ENCODE measurements at places on chromosomes 11 and 22. TPM values are rescaled to one million over a fixed set of nuclear protein-coding genes. Genes with fewer than 3 reads are reported as not detected.

- H3K36me3 ChIP-seq = no peaks in the 10 kb centered on the region
- H3K4me3 ChIP-seq = no peak overlapping the region
- no peak for DNase-seq
- H3K4me1 ChIP-seq = no peaks in the 10 kb centered on the region
- no peak overlapping the region for H3K27ac ChIP-seq
These were observed 31.0 kb downstream of the FSHB start for GRCh38 chr11:30261821-30262220.

DNA sequence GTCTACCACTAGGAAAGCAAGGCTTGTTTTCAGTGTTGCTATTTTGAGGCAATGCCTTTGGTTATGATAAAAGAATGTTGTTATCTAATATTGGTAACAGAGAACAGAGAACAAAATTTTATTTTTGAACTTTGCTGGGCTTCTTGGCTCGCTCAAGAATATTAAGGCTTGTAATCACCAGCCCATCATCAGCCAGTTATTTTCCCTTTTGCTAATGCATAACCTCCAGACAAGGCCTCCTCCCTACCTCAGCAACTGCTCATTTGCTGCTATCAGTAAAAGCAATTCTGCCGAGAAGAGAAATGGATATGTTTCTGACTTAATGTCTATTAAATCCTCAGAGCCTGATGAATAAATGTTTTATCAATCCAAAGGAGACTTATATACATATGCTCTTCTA lies 8.9 kb downstream of the MTMR2 start:
- no peaks in the 10 kb centered on the region for H3K27me3 ChIP-seq
- H3K36me3 ChIP-seq = peaks cover 5% of the 10 kb centered on the region
- H3K4me1 ChIP-seq = peaks cover 12% of the 10 kb centered on the region
- H3K27ac ChIP-seq = no peak overlapping the region
- no peak for DNase-seq

FLRT1 gene
- not detected for total RNA-seq

DNA sequence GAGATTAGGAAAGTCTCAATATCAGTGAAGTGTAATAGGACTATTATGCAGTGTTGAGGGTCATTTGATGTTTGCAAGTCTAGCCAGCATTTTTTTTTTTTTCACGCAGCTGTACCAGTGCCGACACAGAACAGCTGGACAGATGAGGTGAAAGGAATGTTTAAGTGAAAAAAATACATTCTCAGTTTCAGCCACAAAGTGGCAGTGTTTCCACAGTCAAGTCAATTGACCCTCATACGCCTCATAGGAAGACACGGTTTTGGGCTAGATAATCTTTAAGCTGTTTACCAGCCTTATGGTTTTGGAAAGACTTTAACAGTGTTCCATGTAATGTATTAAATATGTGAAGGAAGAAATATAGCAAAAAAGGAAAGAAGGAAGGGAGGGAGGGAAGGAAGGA lies 349.9 kb upstream of the ANO3 start:
- no peaks in the 10 kb centered on the region for H3K27me3 ChIP-seq
- H3K27ac ChIP-seq = no peak overlapping the region
- DNase-seq = no peak

- DNase-seq = no peak
- no peak overlapping the region for H3K27ac ChIP-seq
- H3K36me3 ChIP-seq = no peaks in the 10 kb centered on the region
- no peaks in the 10 kb centered on the region for H3K4me1 ChIP-seq
- no peak overlapping the region for H3K4me3 ChIP-seq
These were observed 4.0 kb downstream of the PRODH start for GRCh38 chr22:18931905-18932652.

DNA sequence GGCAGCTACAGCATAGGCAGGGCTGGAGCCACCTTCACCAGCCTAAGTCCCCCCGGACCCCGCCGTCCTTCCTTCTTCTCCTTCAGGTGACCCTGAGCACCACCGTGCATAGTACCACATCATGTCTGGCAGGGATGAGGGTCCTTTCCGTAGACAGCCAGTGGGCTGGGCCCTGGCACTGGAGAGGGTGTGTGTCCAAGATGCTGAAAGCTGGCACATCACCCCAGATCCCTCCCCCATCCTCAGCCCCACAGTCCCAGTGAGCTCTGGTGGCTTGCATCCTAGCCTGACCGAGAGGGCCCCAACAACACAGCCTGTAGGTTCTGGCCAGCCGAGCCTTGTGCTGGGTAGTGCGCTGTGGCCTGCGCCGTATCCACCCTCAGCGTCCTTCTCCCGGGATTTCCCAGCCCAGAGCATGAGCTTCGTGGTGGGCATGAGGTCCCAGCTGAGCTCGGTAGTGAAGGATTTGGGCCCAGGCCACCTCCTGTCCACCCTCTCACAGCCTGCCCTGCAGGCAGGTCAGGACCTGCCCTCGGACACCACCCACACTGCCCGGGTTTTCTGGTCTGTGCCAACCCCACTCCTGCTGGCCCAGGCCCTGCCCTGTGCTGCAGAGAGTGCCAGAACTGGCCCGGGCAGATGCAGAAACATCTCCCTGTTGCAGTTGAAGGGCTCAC lies 1124.3 kb downstream of the BRD1 start:
- no peak for DNase-seq
- H3K36me3 ChIP-seq = no peaks in the 10 kb centered on the region
- H3K27ac ChIP-seq = no peak overlapping the region
- no peaks in the 10 kb centered on the region for H3K4me1 ChIP-seq
- no peaks in the 10 kb centered on the region for H3K27me3 ChIP-seq

- H3K4me3 ChIP-seq = no peak overlapping the region
- H3K27me3 ChIP-seq = peaks cover 2% of the 10 kb centered on the region
- no peaks in the 10 kb centered on the region for H3K36me3 ChIP-seq
- peak; percentile 38 for DNase-seq
These were observed 75.6 kb upstream of the MYOD1 start for GRCh38 chr11:17643506-17644405.

PRR33 gene
- not detected for total RNA-seq

DNA sequence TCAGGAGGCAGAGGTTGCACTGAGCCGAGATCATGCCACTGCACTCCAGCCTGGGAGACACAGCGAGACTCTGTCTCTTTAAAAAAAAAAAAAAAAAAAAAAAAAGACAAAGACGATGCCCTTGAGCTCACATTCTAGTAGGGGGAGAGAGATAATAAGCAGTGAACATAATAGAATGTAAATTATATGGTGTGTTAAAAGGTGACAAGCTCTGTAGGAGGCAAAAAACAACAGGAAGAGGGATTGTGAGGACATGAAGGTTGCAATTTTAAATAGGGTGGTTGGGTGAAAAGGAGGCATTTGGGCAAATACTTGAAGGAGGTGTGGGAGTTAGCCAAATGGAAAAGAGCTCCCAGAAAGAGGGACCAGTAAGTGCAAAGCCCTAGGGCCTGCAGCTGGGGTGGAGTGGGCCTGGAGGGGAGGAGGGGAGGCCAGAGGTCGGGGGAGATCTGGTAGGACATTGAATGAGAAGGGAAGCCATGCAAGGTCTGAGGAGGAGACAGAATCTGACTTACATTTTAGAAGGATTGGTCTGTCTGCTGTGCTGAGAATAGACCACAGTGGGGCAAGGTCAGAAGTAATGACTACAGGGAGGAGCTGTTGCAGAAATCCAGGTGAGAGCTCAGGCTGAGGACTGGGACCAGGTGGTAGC lies 26.6 kb downstream of the P2RY2 start:
- H3K27ac ChIP-seq = no peak overlapping the region
- no peaks in the 10 kb centered on the region for H3K36me3 ChIP-seq
- no peak for DNase-seq
- no peak overlapping the region for H3K4me3 ChIP-seq
- peaks cover 6% of the 10 kb centered on the region for H3K4me1 ChIP-seq
- peaks cover 11% of the 10 kb centered on the region for H3K27me3 ChIP-seq

- H3K27me3 ChIP-seq = no peaks in the 10 kb centered on the region
- DNase-seq = peak; percentile 79
- no peak overlapping the region for H3K4me3 ChIP-seq
- peaks cover 36% of the 10 kb centered on the region for H3K36me3 ChIP-seq
- peaks cover 2% of the 10 kb centered on the region for H3K4me1 ChIP-seq
These were observed 22.3 kb downstream of the HPS4 start for GRCh38 chr22:26461188-26461810.

GRCh38 chr11:83265331-83265730 lies 20.8 kb downstream of the CCDC90B start:
- H3K27me3 ChIP-seq = no peaks in the 10 kb centered on the region
- H3K4me3 ChIP-seq = no peak overlapping the region
- no peak for DNase-seq
- H3K27ac ChIP-seq = no peak overlapping the region

DNA sequence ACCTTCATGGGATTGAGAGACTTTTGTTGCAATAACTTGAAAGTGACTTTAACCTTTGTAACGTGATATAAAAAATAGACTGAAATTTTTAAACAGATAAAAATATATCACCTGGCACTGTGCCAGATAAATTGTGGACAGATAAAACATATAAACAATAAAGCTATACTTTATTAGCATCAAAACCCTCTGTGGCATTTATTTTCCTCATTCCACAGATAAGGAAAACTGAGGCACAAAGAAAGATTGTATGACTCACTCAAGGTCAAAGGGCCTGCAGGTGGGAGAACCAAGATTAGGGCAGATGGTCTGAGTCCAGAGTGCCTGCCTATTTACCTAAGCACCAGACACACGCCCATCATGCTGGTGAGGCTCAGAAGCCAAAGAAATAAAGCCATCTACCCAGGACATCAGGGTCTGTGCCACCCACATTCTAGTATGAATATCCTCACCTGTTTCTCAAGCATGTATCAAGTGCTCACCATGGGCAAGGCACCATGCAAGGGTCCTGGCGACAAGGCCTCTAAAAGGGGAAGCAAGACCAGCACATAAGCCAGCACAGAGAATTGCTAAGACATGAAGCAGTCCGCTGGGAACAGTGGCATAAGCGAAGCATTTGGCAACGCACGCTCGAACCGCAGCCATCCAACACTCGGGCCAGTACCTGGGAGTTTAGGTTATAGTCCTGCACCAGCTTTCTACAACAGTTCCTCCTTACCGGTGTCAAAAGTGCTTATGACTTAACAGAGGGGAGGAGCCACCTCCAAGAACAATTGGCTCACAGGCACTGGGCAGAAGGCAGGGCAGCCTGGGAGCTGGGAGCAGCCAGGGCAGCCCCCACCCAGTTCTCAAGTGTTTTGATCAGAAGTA lies 17.6 kb downstream of the MYH9 start:
- no peaks in the 10 kb centered on the region for H3K27me3 ChIP-seq
- peak overlapping the region; percentile 95 for H3K27ac ChIP-seq
- peaks cover 86% of the 10 kb centered on the region for H3K4me1 ChIP-seq
- peak overlapping the region; percentile 83 for H3K4me3 ChIP-seq

- H3K4me3 ChIP-seq = no peak overlapping the region
- H3K27me3 ChIP-seq = no peaks in the 10 kb centered on the region
- no peak overlapping the region for H3K27ac ChIP-seq
- H3K36me3 ChIP-seq = no peaks in the 10 kb centered on the region
- no peak for DNase-seq
These were observed 343.3 kb upstream of the CTSC start for GRCh38 chr11:88680806-88681205.

CWF19L2 gene
- total RNA-seq = 17.6 TPM

DNA sequence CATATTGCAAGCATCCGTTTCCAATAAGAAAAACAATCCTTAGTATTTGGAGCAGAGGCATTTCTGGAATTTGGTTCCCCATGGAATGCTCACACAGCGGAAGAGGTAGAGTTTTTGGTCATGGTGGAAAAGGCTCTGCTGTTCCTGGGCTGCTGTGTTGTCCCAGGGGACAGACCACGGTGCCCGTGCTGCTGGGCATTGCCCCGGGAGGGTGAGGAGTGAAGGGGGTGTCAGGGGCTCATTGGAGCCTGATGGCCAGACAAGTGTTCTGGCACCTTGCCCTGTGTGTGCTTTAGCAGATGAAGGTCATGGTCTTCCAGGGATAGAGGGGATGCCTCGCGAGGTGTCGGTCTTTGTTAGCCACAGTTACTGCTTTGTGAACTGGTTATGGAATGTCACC lies 61.2 kb downstream of the MPPED1 start:
- no peak overlapping the region for H3K4me3 ChIP-seq

DNA sequence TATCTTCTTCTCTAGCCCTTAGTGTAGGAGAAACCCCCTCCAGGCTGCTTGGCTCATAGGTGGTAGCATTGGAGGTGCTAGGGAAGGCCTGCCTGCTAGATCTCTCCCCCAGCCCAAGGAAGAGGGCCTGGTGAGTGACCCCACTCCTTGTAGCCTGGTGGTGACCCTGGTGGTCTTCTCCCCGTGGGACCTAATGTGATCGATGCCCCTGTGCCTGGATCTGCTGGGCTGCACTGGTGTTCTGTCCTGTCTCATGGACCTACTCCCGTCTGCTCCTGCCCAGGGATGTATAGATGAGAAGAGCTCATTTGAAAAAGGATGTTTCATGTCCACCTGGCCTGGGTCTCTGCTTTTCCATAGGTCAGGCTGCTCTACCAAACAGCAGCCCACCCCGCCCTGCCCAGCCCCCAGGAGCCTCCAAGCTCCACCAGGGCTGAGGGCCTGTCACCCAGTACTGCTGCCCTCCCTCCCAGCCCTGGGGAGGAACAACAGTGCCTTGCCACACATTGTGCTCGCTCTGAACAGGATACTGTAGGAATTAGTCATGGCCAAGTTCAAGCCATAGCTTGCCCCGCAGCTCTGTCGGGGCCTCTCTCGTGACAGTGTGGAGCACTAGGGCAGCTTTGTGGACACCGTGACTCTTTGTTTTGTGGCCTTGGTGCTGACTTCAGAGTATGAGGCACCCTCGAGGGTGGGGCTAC lies 19.7 kb downstream of the SLC37A2 start:
- no peaks in the 10 kb centered on the region for H3K27me3 ChIP-seq
- no peak overlapping the region for H3K4me3 ChIP-seq
- no peak overlapping the region for H3K27ac ChIP-seq
- no peaks in the 10 kb centered on the region for H3K4me1 ChIP-seq
- no peaks in the 10 kb centered on the region for H3K36me3 ChIP-seq

GRCh38 chr11:78201096-78201818 lies 12.5 kb downstream of the USP35 start:
- H3K4me3 ChIP-seq = peak overlapping the region; percentile 54
- no peaks in the 10 kb centered on the region for H3K27me3 ChIP-seq
- DNase-seq = no peak
- H3K27ac ChIP-seq = peak overlapping the region; percentile 84

OR51T1 gene
- not detected for total RNA-seq

- no peaks in the 10 kb centered on the region for H3K4me1 ChIP-seq
- H3K27ac ChIP-seq = no peak overlapping the region
- H3K36me3 ChIP-seq = no peaks in the 10 kb centered on the region
- H3K4me3 ChIP-seq = no peak overlapping the region
- DNase-seq = no peak
These were observed 532.8 kb downstream of the OPCML start for GRCh38 chr11:132999516-132999915.

DNA sequence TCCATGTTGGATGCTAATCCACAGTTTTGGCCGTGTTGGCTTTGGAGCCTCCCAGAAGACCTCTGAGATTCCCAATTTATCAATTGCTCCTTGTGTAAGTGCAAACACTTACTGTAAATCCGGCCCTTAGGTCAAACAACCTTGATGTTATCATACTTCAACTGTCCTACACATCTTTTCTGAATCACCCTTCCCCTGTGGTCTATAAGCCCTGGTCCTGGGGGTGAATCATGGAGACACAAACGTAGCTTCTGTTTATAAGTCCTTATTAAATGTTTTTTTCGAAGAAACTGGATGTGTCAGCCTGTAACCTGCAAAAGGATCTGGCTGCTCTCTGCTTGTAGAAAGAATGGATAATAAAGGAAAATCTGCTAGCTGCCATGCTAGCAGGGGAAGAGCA lies 1.7 kb upstream of the IL10RA start:
- peak overlapping the region; percentile 98 for H3K27ac ChIP-seq
- H3K4me3 ChIP-seq = peak overlapping the region; percentile 88
- peaks cover 71% of the 10 kb centered on the region for H3K4me1 ChIP-seq
- no peak for DNase-seq
